ENCODE measurements at places on chromosomes 5 and 9.

- no peak for DNase-seq
Measured at GRCh38 chr5:172004824-172005237, 1.6 kb downstream of the FBXW11 start.

GRCh38 chr9:69155341-69156030 is 18.6 kb upstream of the TJP2 start:
- no peak for DNase-seq

- no peak for DNase-seq
Measured at GRCh38 chr9:20611691-20612287, 10.5 kb downstream of the MLLT3 start.

GRCh38 chr5:132714456-132715307 is 22.7 kb downstream of the KIF3A start:
- no peak for DNase-seq

DNA sequence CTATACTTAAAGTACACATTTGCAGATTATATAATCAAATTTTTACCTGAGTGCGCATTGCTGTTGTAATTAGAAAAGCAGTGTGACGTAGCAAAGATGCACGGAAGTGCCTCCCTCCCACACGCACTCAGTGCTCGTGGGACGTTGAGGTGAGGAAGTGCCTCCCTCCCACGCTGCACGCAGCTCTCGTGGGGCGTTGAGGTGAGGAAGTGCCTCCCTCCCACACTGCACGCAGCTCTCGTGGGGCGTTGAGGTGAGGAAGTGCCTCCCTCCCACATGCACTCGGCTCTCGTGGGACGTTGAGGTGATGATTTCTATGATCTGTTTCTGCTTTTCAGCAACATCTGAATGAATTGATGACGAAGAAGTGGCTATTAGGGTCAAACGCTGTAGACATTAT is 21.0 kb downstream of the EXOC3 start:
- no peak for DNase-seq

DNA sequence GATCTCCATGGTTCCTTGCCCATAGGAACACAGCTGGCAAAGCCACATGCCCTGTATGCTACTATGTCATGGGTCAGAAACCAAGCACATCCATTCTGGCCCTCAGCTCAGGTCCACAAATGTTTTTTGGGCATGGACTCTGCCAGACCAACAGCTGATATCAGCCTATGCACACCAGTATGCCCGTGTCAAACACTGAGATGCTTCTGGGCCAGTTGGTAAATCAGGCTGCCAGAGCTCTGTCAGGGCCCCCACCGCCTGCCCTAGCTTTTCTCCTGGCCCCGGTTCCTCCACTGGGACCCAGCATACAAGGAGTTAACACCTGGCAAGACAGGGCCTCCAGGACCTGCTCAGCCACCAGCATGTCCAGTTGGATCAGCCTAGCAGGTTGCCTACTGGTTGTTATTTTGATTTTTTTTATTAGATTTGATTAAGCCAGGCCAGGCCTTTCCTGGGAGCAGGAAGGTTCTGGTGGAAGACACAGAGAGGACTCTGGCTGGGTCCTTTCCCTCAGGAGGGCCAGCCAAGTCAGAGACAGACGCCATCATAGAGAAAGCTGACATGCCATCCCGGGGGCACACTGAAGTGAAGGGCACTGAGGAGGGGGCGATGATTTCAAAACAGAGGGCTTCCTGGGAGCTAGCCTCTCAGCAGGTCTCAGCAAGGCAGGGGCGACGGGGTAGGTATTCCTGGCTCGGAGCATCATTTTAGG is 65.8 kb downstream of the TSTD2 start:
- DNase-seq = no peak

GRCh38 chr5:17305964-17306725 is 88.7 kb downstream of the BASP1 start:
- no peak for DNase-seq

GRCh38 chr9:37144762-37145161 is 24.4 kb downstream of the ZCCHC7 start:
- peak; percentile 15 for DNase-seq

DNA sequence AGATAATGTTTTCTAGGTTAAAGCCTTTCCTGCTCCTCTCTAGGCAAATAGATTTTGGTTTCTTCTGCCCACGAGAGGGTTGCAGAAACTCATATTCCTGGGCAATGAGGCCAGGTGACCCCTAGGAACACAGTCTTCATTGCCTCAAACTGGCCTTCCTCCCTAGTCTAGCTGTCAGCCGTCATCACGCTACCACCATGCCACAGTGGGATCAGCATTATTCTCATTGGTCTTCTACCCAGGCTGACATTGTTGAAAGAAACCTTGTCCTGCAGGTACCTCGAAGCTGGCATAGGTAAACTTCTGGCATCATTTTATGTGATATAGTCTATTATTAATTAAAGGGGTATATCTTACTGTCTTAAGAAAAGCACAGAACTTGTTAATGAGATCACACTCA is 51.1 kb downstream of the ELL2 start:
- DNase-seq = no peak

- no peak for DNase-seq
Measured at GRCh38 chr5:21680196-21680595, 1172.9 kb downstream of the CDH12 start.

- DNase-seq = no peak
Measured at GRCh38 chr9:87346061-87346665, 151.5 kb upstream of the DAPK1 start.

- DNase-seq = peak; percentile 82
Measured at GRCh38 chr5:150656191-150657132, 4.6 kb upstream of the MYOZ3 start.

DNA sequence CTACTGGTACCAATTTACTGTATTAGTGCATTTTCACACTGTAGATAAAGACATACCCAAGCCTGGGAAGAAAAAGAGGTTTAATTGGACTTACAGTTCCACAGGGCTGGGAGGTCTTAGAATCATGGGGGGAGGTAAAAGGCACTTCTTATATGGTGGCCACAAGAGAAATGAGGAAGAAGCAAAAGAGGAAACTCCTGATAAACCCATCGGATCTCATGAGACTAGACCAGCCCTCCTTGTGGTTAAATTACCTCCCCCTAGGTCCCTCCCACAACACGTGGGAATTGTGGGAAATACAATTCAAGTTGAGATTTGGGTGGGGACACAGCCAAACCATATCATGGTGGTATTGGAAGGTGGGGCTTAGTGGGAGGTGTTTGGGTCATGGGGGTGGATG is 56.5 kb upstream of the SPDL1 start:
- no peak for DNase-seq

- no peak for DNase-seq
Measured at GRCh38 chr5:674630-675011, 18.5 kb downstream of the TPPP start.

DNA sequence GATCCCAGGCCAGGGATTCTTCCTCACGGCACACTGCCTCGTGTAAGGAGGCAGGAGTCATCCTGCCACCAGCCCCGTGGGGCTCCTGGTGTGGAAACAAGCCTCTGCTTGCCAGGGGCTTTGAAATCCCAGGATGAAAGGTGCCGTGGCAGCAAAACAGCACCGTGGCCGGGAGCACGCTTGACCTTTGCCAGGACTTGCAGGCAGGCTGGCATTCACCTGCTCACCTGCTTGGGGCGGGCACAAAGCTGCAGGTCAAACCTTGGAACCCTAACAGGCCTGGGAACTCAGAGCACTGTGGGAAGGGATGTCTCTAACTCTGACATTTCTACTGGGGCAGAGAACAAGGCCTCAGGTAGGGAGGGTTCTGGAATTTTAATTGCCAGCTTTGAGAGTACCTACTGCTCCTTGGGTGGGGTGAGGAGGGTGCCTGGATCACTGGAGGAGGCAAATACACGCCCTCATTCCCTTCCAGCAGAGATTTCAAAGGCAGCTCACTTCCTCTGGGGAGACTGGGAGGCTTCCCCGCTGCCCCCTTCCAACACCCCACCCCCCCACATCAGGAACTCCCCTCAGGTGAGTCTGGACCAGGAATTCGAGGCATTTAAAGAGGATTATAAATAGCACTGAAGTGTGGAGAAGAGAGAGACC is 45.6 kb upstream of the STXBP1 start:
- no peak for DNase-seq

- DNase-seq = peak; percentile 56
Measured at GRCh38 chr9:20356403-20357036, 265.8 kb downstream of the MLLT3 start.

- DNase-seq = no peak
Measured at GRCh38 chr5:158255609-158256008, 396.7 kb upstream of the CLINT1 start.

- DNase-seq = no peak
Measured at GRCh38 chr5:76310208-76310607, 92.9 kb upstream of the IQGAP2 start.

DNA sequence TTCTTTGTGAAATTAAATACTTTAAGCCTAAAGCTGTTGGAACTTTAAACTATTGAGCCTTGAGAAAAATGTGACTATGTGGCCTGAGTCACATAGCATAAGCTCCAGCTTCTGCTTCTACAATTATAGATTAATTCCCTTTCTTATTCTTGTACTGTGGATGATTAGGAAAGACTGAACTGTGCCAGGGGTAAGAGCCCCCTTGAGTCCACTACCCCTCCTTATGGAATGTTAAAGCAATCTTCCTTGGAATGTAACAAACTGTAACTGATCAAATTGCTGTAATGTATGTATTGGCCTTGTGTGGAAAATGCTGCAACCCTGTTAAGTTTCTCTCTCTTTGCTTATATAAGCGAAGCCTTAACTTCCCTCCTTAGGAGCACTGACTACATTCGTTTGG is 273.2 kb downstream of the FAM170A start:
- no peak for DNase-seq

DNA sequence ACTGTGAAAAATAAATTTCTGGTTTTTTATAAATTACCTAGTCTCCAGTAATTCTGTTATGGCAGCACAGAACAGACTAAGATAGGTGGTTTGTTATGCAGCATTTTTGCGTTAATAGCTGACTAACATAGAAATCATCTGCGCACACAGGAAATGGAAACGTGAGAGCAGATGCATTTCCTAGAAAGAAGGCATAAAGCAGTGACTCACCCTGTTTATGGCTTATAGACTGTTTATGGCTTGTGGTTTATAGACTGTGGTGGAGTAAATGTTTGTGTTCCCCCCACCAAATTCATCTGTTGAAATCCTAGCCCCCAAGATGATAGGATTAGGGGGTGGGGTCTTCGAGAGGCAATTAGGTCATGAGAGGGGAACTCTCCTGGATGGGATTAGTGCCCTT is 18.3 kb upstream of the OSMR start:
- no peak for DNase-seq

DNA sequence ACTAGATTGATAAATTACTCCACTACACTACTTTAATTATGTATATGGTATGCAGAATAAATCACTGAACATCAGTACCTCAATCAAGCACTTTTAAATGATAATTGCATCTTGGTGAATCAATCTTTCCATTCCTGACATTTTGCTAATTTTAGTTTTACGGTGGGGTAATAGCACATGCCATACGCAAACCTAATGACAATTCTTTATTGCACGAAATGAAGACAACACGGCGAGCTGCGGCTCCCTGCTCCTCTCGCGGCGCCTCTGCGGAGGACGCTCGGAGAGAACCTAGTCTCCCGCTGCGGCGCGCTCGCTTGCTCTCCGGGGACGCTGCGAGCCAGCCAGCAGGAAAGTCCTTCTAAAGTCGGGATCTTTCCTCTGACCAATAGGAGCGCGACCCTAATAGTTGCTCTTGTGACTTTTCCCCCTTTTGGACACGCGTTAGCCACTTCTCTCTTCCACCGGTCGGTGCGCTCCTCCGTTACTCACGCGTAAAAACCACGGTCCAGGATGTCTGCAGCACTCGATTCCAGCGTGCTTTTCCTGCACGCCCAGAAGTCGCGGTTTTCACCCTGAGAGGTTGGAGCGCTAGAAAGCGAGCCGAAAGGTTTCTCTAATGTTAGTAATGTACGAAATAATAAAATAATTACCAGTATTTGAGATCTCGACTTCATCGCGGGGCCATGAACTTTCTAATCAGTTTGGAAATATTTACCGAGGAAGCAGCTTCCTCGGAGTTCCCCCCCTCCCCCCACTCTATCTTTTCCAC is 1.0 kb upstream of the MEF2C start:
- DNase-seq = peak; percentile 50
